Mesenteric fat pad (tissue), 1 donor: ENCODE measurements at places on chromosomes 7 and 10. TPM values are rescaled to one million over a fixed set of nuclear protein-coding genes. Genes with fewer than 3 reads are reported as not detected.

- DNase-seq = no peak
Observed at GRCh38 chr10:51244309-51244708, 170.0 kb downstream of the PRKG1 start.

The ACBD7 gene
- 1.1 TPM for total RNA-seq

DNA sequence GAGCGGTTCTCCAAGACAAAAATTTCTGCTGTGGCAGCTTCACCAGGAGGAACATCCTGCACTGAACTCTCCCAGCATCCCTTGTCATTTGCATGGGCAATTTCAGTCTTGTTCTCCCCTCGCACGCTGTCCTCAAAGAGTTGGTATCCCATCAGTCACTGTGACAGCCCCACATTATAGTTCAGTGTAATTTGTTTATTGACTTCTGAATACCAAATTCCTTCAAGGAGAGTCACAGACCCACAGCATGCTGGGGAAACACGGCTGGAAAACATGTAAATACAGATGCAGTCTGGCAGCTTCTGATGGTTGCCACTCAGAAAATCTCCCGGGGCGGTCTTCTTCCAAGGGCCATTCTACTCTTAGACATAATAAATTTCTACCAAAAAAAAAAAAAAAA, 151.0 kb upstream of the NEBL start:
- no peak for DNase-seq

GRCh38 chr10:79069325-79070080, 737 bp downstream of the ZMIZ1 start:
- DNase-seq = no peak

The TYW1B gene
- 2.4 TPM for total RNA-seq

GRCh38 chr7:139743967-139744767, 33.6 kb downstream of the HIPK2 start:
- DNase-seq = no peak

DNA sequence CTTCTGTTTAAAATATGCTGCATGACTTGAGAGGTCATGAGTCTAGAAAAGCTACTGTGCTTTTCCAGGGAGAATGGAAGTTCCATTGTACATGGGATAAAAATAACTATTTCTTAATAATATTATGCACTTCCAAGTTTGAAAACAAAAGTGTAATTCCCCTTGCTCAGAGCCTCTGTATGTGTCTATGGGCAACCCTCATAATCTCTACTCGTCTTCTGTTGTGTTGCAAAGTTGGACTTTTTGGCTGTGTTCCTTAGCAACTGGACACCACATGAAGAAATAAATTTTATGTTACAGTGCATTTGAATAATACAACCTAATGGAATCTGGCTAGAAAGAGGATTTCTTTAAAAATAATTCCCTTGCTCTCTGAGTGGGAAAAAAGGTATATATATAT, 242.6 kb downstream of the TWIST1 start:
- DNase-seq = no peak

- no peak for DNase-seq
Observed at GRCh38 chr10:59674215-59674836, 35.3 kb downstream of the SLC16A9 start.

- DNase-seq = no peak
Observed at GRCh38 chr10:34374356-34375045, 440.6 kb downstream of the PARD3 start.

- DNase-seq = no peak
Observed at GRCh38 chr7:106071356-106071998, 40.6 kb downstream of the SYPL1 start.

The CLRN3 gene
- total RNA-seq = 0.29 TPM

The HOXA6 gene
- 3.1 TPM for total RNA-seq

GRCh38 chr7:39407723-39408122, 158.5 kb upstream of the YAE1 start:
- no peak for DNase-seq
